H7 (cell line): ENCODE measurements at places on chromosomes 11 and 22. TPM values are rescaled to one million over a fixed set of nuclear protein-coding genes. Genes with fewer than 3 reads are reported as not detected.
A peak's percentile ranks its signal among the peaks of the same experiment; 100 is the strongest.

NOX4 gene
- 0.69 and 1.3 TPM in 2 replicates for total RNA-seq

DNA sequence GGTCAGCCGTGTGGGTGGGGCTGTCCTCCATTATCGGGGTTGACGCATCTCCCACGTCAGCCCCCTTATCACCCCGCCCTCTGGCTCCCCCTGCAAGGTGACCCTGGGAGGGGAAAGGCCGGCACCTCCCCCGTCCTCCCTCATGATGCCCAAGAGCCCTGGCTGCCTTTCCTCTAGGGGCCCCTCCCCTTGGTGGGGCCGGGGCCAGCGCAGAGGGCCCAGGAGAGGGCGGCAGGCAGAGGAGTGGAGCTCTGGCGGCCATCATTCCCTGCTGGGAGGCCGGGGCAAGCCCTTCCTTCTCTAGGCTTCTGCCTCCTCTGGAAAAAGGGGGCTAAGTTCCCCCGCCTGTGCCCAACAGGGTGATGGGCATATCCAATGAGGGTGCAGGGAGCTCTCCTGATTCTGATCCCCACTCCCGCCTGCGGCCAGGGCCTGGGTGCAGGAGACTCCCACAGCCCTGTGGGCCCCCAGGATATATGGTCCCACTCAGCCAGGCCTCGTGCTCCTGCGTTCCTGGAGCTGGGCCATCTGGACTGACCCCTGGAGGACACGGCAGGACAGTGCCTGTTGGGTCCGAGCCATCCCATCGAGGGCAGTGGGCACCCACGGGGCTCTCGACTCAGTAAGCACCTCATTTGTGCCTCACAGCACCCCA, 12.3 kb downstream of the MYRF start:
- peak; percentile 97 for DNase-seq

MYO18B gene
- total RNA-seq, result 0.03 and 0.48 TPM in 2 replicates

GRCh38 chr11:94398101-94398500, 3.1 kb downstream of the GPR83 start:
- DNase-seq, result no peak

DNA sequence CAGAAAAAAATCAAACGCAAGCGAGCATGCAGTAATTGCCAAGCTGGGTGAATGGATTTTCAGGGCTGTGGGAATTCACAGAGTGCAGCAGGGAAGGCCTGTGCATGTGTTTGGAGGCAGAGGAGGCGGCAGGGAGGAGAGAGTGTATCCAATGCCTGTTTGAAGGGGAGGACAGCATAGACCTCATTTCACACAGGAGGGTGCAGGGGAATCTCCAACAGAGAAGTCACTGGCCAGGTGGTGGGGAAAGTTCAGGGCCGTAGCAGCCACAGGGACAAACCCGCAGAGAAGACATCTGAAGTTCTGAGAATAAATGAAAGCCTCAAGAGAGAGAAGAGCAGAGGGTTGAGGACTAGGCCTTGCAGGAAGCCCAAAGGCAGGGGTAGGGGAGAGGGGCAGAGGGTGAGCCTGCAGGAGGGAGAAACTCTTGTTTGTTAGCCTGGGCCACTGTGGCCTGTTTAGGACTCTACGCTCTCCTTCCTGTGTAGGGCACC, 19.2 kb upstream of the KDM2A start:
- peak; percentile 15 for DNase-seq
